ENCODE measurements at places on chromosomes 12 and 14.

GRCh38 chr12:66603461-66603860 is 75.4 kb downstream of the GRIP1 start:
- peak; percentile 65 for DNase-seq

DNA sequence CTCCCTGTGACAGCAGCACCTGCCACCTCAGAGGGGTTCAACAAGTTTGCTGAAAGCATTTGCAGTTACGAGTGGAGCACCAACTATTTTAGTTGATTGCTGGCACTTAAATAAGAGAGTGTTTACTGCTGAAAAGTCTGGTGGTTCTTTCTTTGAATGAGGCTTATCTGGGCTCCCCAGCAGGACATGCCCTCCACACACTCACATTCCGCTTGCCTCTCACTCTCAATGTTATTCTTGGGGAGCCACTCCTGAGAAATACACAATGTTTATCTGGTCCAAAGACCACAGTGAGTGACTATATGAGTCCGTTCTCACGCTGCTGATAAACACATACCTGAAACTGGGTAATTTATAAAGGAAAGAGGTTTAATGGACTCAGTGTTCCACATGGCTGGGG is 31.9 kb downstream of the NT5DC3 start:
- DNase-seq = no peak

GRCh38 chr12:13275241-13276085 is 78.9 kb downstream of the EMP1 start:
- no peak for DNase-seq

DNA sequence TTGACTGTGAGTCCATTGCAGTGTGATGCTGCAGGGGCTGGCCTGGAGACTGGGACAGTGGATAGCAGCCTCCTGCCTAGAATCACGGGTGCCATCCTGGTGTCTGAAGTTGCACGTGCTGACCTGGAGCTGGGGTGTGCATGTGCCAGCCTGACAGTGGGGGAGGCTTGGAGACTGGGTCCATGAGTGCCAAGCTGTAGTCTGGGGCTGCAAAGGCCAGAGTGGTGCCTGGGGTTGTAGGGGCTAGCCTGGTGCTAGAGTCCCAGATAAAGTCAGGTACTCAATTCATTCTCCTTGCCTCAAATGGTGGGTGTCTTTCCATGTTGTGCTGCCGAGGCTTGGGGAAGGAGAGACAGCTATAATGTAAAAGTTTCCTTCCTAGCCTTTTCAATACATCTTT is 181.9 kb upstream of the NPAS3 start:
- no peak for DNase-seq

Measured in NCI-H510A (cell line).